Frontal cortex (tissue), 4 donors: ENCODE measurements at places on chromosomes 3 and 15. TPM values are rescaled to one million over a fixed set of nuclear protein-coding genes. Genes with fewer than 3 reads are reported as not detected.

EFCAB12 gene
- 0.41 TPM for total RNA-seq

ALDH1A2 gene
- 3.3 TPM for total RNA-seq

GRCh38 chr3:106965307-106965706, 411.9 kb upstream of the CCDC54 start:
- no peak for DNase-seq

DNA sequence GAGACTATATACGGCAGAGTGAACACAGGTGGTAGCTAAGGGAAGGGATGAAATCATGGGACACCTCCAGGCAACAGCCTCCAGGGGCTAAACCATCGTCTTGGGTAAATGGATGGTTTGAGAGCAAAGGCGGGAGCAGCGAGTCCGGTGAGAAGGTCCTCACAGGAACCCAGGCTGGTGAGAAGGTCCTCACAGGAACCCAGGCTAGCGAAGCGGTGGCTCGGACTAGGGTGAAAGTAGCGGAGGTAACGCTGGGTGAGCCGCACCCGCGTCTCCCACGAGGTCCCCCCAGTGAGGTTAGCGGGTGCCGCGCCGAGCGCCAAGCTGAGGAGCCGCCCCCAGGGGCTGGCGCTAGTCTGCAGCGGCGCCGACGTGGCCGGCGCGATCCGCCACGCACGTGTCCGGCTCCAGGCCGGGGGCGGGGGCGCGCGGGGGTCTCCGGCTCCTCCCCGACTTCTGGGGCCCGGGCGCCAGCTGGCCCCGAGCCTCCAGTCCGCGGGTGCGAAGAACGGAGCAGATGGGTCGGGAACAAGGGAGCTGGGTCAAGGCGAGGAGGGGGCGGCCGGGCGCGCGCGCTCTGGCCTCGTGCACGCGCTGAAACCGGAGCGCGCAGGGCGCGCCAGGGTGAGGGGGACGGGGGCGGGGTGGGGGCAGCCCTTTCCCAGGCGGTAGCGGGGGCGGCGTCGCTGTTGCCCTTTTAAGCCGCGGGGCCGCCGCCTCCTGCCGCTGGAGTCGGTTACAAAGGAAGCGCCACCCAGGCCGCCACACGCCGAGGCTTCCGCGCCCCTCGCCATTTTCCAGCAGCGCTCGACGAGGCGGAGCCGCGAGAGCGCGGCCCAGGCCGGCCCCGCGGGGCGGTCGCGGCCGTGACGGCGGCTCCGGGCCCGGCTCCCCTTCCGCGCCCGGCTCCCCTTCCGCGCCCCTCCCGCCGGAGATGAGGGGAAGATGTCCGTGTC, at the start of gene UBE2Q2:
TSS of gene UBE2Q2 (plus strand) at position 726 of the 956 bp plus-strand sequence. CDS start at position 946, 220 bp downstream.
- DNase-seq, result peak; percentile 81

GRCh38 chr3:172539273-172539672, 16.0 kb upstream of the TNFSF10 start:
- no peak for DNase-seq

DNA sequence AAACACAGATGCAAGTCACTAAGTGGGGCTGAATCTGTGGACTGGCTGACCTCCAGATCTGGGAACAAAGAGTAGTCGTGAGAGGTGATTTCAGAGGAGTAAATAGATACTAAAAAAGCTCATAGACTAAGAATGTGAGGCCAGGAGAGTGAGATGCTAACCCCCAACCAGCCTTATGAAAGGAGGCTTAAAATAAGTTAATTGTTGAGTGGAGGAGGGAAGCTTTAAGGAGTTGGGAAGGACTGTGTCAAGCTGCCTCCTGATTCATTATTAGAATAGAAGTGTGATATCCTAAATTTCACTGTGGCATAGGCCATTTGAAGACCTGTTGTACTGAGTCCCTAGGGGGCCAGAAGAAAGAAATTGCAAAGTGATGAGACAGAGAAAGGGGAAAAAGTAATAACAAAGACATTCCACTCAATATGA, 107.6 kb downstream of the RBPMS2 start:
- DNase-seq, result no peak
